ENCODE measurements at places on chromosomes 5 and 9.

- no peaks in the 10 kb centered on the region for H3K27me3 ChIP-seq
- DNase-seq = peak; percentile 50
- peaks cover 67% of the 10 kb centered on the region for H3K36me3 ChIP-seq
- peaks cover 56% of the 10 kb centered on the region for H3K4me1 ChIP-seq
- peak overlapping the region; percentile 71 for H3K27ac ChIP-seq
Observed at GRCh38 chr5:50415912-50416311, 25.2 kb downstream of the EMB start.

- peaks cover 45% of the 10 kb centered on the region for H3K27me3 ChIP-seq
- H3K27ac ChIP-seq = no peak overlapping the region
- H3K4me1 ChIP-seq = peaks cover 18% of the 10 kb centered on the region
- H3K4me3 ChIP-seq = no peak overlapping the region
- DNase-seq = no peak
- H3K36me3 ChIP-seq = peaks cover 3% of the 10 kb centered on the region
Observed at GRCh38 chr9:7223981-7224380, 466.2 kb downstream of the KDM4C start.

DNA sequence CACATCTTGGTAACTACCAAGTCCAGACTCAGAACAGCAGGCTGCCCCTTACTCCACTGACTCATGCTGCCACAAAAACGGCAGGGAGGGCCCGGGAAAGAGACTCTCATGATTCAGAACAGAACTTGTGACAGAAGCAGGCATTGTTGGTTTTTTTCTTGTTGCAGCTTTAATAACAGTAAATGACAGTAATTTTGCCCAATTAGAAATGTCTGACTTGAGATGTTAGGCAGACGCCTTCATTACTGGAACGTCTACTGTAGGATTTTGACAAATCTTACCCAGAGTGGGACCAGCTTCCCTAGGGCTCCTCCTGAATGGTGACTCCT lies 77.9 kb downstream of the SEMA5A start:
- no peaks in the 10 kb centered on the region for H3K36me3 ChIP-seq
- H3K4me1 ChIP-seq = no peaks in the 10 kb centered on the region
- H3K27ac ChIP-seq = no peak overlapping the region
- no peak overlapping the region for H3K4me3 ChIP-seq
- no peak for DNase-seq
- H3K27me3 ChIP-seq = no peaks in the 10 kb centered on the region

- H3K27me3 ChIP-seq = peaks cover 35% of the 10 kb centered on the region
- no peak overlapping the region for H3K4me3 ChIP-seq
- peak; percentile 14 for DNase-seq
- peaks cover 2% of the 10 kb centered on the region for H3K4me1 ChIP-seq
- no peaks in the 10 kb centered on the region for H3K36me3 ChIP-seq
Observed at GRCh38 chr5:142548739-142549275, 137.1 kb downstream of the FGF1 start.

DNA sequence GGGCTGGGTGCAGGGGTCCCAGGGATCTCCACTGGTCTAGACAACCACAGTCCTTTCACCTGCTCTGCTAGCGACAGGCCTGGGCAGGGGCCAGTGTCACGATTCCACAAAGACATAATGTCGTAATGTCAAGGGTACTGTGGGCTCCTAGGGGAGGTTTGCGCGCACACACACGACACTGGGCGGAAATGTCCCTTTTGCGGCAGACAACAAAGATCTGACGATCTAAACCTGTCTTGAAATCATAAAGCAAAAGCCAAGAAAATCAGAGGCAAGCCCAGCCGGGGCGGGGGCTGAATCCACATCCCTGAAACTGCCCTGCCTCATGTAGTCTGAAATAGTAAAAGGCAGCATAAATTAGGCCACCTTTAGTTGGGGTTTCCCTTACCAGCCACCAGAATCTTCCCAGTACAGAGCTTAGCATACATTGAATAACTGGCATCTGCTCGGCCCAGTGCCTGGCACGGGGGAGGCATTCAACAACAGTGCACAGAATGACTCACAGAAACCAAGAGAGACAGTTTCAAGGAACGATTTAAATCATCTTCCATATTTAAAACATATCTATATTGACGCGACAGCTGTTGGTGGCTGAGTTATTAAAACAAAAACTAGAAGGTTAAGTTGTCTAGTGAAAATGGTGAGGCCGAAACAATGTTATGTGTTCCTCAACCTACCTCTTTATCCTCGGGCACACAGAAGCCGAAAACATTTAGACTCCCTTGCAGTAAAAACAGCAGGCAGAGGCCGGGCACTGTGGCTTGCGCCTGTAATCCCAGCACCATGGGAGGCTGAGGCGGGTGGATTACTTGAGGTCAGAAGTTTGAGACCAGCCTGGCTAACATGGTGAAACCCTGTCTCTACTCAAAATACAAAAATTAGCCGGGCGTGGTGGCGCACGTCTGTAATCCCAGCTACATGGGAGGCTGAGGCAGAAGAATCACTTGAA lies 151.0 kb downstream of the MYO10 start:
- H3K4me3 ChIP-seq = no peak overlapping the region
- no peak for DNase-seq
- no peak overlapping the region for H3K27ac ChIP-seq
- no peaks in the 10 kb centered on the region for H3K36me3 ChIP-seq

DNA sequence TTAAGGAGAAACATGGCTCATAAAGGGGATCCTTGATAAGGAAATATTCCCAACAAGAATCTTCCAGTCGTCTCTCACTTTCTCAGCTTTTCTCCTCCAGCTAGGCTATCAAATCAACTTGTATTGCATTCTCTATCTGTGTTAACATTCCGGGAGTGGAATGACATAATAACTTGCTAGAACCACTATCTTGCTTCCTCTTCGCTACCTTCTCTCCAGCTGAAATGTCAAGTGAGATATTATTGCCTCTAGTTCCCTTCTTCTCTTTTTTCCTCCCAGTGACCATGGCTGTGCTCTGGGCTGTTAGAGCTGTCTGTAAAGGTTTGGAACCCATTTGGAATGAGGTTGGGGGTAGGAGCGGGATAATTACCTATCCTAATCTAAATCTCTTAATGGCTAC lies 1329.5 kb upstream of the WWC1 start:
- no peak overlapping the region for H3K4me3 ChIP-seq
- DNase-seq = no peak
- H3K27ac ChIP-seq = no peak overlapping the region
- H3K36me3 ChIP-seq = no peaks in the 10 kb centered on the region

- no peaks in the 10 kb centered on the region for H3K27me3 ChIP-seq
- no peak overlapping the region for H3K4me3 ChIP-seq
- H3K4me1 ChIP-seq = no peaks in the 10 kb centered on the region
- no peak for DNase-seq
- no peak overlapping the region for H3K27ac ChIP-seq
Observed at GRCh38 chr5:20157089-20157488, 169.1 kb upstream of the CDH18 start.

DNA sequence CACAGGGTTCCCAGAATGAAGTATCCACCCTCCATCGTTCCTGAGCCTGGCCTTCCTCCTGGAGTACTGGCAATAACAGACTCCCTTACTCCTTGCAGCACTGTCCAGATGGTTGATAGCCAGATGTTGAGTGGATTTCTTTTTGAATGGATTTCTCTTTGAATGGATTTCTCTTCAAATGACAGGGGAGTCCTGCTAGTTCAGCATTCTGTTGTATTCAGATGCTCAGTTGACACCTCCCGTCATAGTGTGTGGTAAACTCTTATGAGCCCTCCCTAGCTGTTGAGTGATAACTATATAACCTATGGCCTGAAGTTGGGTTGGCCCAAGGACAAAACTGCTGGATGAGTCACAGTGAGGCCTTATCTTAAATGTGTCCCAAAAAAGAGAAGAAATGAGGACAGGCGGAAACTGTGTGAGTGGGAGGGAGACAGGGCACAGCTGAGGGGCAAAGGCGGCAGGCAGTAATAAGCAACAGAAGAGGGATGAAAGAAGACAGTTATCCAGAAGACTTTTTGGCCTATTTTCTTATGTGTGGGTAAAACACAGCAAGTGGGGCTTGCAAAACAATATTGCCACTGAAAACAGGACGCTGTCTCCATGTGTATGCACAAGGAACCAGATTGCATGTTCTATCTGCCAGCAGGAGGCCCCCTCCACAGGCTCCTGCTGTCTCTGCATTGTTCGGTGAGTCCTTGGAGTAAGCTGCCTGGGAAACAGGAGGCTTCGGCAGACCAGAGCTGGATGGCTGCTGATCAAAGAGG lies 209.5 kb upstream of the S1PR3 start:
- no peak for DNase-seq
- no peak overlapping the region for H3K27ac ChIP-seq
- peaks cover 4% of the 10 kb centered on the region for H3K4me1 ChIP-seq
- no peaks in the 10 kb centered on the region for H3K36me3 ChIP-seq
- H3K27me3 ChIP-seq = peaks cover 8% of the 10 kb centered on the region

Measured in activated CD4-positive, alpha-beta T cell treated with anti-CD3 and anti-CD28 coated beads, Interleukin-2, amount 10 ng/mL, durations not matched to agents 7 days and 5 days (primary cell).